ENCODE measurements at places on chromosomes 4 and X.

- no peak for DNase-seq
Measured at GRCh38 chr4:98603683-98604521, 54.5 kb downstream of the TSPAN5 start.

DNA sequence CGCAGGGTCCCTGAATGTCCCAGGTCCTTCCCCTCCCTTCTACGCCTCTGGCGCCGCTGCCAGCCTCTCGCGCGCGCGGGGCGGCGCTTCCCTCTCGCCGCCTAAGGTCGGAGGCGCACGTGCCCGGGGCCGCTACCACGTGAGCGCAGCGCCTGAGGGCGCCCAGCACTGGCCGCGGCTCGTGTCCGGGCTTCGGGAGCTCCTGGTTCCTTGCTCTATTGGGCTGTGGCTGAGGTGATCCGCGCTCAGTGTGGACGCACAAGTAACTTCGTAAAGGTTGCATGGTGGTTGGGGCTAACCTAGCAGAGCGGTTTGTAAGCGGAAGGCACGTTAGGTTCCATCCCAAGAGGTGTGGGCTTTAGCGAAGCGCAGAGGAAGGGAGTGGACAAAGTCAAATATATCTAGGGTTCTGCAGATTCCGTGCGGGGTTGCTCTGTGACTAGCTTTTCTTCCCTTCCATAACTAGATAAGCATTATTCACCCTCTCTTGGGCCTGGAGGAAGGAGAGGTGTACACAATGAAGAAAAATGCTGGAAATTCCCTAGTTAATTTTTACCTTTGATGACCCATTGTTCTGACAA, 1.8 kb downstream of the TLL1 start:
- peak; percentile 30 for DNase-seq

DNA sequence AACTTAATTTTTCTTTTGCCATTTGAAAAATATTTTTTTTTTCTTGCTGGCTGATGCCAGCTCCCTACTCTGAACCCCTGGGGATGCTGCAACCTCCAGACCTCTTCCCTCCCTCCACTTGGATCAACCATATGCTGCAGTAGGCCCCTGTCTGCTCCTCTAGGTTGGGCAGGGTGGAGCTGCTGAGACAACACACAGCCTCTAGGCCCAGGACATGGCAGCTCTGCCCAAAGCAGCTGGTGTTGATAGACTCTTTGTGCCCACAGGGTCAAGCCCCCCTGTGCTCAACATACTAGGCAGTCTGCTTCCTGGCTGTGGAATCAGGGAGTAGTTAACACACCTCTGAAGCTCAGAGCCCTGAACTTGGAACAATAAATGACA, 19.9 kb upstream of the CLNK start:
- DNase-seq: no peak

DNA sequence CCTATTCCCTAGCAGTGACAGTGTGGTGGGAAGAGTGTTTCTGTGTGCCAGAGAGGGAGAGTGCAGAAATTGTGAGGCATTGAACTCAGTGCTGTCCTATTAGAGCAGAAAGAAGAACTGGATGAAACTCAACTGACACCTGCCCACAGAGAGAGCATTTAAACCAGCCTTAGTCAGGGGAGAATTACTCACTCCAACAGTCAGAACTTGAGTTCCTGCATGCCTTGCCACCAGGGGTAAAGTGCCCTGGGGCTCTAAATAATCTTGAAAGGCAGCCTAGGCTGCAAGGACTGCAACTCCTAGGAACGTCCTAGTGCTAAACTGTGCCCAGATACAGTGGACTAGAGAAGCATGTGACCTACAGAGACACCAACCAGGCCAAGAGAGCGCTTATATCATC, 12.8 kb downstream of the CYSLTR1 start:
- DNase-seq: no peak

GRCh38 chr4:91279899-91280298, 1023.9 kb upstream of the GRID2 start:
- no peak for DNase-seq

GRCh38 chr4:71346710-71347109, 7.9 kb downstream of the SLC4A4 start:
- DNase-seq: no peak

DNA sequence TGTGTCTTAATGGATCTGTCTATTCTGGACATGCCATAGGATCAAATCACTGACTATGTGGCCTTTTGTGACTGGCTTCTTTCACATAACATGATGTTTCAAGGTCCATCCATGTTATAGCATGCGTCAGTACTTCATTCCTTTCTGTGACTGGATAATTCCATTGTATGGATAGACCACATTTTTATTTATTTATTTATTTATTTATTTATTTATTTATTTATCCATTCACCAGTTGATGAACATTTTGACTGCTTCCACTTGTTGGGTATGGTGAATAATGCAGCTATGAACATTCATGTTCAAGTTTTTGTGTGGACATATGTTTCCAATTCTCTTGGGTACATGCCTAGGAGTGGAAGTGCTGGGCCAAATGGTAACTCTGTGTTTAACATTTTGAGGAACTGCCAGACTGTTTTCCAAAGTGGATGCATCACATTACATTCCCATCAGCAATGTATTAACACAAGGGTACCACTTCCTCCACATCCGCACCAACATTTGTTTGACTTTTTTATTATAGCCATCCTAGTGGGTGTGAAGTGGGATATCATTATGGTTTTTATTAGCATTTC, 14.0 kb downstream of the RTL5 start:
- DNase-seq: no peak

DNA sequence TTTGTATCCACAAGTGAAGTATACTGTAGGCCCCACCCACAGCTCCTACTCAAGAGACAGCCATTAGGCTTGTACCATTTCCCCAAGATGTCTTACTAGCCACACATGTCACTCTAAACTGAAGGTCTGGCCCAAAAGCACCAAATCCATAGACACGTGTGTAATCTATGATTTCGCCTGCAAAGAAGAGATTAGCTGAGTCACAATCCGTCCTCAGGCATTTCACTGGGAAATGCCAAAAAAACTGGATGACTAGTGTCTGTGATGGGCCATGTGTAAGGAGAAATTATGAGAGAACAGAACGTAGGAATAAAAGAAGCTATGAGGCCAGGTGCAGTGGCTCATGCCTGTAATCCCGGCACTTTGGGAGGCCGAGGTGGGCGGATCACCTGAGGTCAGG, 21.9 kb upstream of the RP2 start:
- no peak for DNase-seq

DNA sequence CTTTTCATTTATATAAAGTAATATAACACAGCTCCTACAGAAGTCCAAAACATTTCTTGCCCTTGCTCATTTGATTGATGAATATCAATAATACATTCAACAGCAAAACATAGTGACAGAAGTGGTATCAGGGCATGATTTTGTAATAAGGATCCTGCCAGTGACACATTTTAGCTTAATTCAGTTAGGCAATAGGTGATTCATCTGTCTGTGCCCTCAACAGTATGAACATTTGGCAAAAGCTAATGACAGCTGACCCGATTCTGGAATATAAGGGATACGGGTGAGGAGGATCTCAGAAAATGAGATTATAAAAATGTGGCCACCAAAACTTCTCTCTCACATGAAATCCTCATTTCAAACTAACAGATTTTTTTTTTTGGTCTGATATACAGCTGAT, 294.0 kb downstream of the CAMK2D start:
- DNase-seq: no peak

- DNase-seq: no peak
Measured at GRCh38 chrX:49761481-49761880, 65.7 kb upstream of the PAGE1 start.

DNA sequence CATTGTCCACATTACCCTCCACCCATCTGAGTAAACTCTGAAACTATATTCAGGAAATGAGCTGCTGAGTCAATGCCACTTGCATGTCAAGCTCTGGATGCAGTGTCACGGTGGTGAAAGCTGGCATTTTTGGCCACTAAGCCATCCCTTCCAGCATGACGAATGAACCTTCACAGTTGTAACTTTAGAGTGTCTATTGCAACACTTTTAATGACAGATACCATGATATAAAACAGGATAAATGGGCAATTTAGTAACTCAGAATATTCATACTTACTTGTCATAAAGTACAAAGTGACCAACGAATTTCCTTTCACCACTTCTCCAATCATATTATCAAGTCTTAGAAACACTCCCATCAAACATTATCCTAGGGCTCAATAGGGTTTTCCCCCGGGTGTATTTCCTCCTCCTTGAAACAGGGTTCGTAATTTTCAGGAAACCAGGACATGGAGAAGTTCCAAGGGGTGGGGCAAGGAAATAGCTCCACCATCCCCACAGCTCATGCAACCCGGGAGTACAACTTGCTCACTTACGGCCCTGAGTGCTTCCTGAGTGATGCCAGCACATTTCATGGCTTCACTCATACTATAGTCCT, 73.1 kb downstream of the MTHFD2L start:
- peak; percentile 55 for DNase-seq

GRCh38 chrX:46666831-46667230, 92.1 kb downstream of the SLC9A7 start:
- DNase-seq: no peak

- no peak for DNase-seq
Measured at GRCh38 chr4:88147799-88148217, 10.6 kb downstream of the ABCG2 start.

GRCh38 chr4:184097241-184097605, 120.5 kb downstream of the ENPP6 start:
- no peak for DNase-seq

DNA sequence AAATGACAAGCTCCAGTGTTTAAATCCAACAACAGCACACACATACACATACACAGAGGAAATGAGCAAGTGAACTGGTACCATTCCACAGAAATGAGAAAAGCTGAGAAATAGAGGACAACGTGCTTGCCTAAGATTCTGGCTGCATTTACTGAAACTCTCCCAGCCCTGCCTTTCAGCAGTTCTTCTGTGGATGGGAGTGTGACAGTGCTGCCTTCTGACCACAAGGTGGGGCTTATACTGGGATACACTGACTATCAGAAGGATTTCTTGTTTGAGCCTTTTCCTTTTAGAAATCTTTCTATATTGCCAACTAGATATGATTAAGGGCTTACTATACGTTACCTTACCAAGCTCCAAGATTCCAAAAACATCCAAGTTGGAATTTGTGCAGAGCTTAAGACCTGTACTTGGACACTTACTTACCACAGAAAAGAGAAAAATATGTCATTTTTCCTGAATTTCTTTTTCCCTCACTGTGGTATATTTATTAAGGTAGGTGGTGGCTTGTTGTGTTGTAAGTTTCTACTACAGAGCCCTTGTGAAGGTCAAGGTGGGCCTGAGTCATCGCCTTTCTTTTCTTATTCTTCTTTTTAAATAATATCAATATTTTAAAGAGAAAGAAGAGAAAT, 10.7 kb upstream of the CXCL8 start:
- DNase-seq: peak; percentile 51

DNA sequence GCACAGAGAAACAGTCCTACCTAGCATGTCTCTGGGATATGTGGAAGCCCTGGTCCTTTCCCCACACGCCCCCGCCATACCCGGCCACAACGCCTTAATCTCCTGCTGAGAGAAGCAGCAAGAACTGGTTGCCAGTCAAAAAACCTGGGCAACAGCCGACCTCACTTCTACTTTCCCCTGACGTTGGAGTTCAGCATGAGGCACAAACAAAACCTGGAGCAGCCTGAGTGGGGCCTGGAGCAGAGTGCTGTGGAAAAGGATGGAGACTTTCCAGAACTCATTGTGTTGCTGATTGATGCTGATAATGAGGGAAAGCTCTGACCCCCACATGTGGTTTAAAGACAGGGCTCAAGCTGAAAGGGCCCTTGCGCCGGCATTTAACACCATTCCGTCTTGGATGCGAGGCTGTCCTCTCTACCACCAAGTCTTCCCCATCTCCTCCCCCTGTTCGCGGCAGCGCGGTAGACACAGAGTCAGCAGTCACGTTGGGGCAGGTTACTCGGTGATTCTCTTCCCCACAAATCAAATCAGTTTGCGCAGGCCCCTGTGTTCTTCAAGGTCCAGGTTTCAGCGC, 666 bp downstream of the CCDC158 start:
- DNase-seq: no peak

DNA sequence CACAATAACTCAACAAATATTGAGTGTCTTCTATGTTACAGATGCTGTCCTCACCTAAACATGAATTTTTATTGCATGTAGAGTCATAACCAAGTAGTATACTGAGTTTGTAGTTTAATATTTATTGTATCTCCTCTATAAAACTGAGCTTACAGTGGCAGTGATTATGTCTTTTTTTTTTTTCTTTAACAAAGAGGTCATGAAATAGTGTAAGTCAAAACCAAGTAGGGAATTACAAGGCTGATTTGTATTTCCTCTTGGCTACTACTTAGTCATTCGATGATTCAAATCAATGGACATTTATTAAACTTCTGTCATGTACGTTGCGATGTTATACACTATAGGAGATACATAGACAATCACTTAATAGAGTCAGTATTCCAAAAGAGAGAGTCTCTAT, 48.4 kb downstream of the IL15 start:
- no peak for DNase-seq

DNA sequence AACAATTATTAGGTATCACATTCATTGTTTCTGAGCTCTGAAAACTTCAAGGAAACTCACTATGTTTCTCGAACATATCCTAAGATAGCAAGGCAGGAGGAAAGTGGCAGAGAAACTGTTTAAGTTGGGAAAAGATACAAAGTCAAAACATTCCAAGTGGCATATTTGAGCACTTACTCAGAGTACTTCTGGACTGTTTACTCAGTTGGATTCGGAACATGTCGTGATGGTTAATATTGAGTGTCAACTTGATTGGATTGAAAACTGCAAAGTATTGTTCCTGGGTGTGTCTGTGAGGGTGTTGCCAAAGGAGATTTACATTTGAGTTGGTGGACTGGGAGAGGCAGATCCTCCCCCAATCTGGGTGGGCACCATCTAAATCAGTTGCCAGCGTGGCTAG, 298.3 kb downstream of the IL1RAPL2 start:
- DNase-seq: no peak

DNA sequence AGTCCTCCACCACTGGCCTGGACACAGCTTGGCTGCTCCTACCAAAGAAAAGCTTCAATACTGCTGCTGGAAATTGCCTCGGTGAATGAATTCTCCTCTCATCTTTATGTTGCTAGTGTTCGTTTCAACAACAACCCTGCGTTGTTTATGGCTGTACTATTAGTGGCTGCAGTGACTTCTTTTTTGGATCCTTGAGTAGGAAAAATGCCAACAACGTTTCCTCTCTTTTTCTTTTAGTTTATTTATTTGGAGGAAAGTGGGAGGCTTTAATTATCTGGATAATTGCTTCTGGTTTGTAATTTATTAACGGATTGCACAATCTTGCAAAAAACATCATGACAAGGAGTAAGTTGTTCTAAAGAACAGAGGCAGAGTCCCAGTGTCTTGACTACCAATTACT, 464.1 kb upstream of the TRAM1L1 start:
- DNase-seq: no peak

DNA sequence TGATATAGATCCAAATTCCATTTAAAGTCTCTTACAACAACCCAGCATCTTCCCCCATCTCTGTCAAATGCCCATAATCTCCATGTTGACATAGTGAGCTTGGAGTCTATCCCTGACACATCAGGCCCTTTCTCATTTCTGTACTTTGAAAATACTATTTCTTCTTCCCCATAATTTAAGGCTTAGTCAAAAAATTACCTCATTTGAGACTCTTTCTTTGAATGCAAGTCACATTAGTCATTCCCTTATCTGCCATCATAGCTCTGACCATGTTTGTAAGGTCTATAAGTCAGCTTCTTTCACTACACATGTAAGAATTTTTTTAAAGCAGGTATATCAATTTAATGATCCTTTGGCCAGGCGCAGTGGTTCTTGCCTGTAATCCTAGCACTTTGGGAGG, 99.9 kb downstream of the DDX60 start:
- DNase-seq: peak; percentile 84

- DNase-seq: no peak
Measured at GRCh38 chrX:22739276-22739675, 260.5 kb upstream of the DDX53 start.
